ENCODE measurements at places on chromosomes 16 and 17.

DNA sequence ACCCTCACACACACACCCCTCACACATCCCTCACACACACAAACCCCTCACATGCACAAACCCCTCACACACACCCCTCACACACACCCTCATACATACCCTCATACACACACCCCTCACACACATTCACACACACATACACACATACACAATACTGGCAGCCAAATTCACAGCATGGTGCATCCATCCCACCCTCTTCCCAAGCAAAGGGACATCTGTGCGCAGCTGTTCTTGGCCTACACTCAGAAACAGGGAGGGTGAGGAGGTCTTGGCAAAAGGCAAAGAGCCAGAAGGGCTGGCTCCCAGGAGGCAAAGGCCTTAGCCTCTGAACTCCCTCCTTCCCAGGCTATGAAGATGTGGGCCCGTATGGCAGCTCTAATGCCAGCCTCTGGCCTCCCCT is 23.4 kb downstream of the C17orf67 start:
- DNase-seq, result no peak

GRCh38 chr16:2150418-2151187 is 2.2 kb downstream of the RAB26 start:
- no peak for DNase-seq

DNA sequence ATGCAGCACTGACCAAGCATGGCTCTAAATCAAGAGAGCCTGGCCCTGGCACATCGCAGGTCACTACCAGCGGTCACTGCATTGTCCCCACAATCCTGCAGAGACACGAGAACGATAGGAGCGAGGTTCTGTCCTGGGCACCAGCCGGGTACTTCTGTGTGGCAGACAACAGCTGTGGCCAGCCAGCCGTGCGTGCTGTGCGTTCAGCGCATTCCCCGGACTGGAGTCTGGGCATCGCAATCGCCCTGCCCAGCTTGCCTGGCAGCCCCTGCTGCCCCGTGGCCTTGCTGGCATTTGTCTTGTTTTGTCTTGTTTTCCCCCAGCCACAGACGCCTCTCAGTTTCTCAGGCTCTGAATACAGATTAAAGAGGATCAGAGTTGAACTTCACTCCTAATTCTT is 33.9 kb downstream of the COTL1 start:
- no peak for DNase-seq

DNA sequence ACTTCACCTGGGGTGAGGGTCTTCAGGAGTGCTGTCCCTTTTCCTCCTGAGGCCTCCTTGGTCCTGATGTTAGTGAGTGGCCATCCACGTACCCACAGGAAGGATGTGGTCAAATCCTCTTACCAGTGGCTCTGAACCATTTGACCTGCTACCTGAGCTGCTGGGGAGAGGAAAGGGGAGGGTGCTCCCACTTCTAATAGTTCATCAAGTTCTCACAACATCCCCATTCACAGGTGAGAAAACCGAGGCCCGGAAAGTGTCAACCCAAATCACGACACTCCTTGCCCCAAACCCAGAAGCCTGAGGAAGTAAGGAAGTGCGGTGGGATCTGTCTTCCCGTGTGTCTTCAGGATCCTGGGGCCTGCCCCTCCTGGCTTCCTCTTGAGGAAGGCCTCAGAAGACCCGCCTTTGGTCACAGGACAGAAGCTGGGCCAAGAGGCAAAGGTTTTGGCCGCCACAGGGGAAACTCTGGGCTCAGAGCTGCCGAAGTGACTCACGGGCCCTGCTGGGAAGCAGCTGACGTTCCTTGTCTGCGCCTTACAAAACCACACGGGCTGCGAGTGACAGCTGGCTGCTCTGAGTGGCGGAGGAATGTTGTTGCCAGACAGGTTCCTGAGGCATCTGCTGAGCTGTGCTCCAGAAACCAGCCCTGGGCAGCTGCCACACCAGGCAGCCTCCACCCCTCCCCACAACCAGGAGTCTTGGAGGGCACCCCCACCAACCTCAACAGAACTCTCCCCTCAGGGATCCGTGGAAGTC is 13.9 kb upstream of the KIFC3 start:
- no peak for DNase-seq

DNA sequence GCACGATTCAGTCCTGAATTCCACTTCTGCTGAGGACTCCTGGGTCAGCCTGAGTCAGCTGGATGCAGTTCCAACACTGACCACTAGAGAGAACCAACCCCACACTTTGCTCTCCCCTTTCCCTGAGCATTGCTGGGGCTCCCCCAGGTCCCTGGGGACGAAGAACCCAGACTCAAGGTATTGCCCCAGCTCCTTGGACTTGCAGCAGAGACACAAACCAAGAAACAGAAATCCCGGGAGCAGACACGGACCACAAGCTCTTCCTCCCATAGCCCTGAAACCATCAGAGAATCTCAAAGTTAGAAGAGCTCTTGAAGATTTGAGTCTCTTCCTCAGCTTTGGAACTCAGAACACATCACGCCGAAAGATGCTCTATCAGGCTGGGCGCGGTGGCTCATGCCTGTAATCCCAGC is 678 bp upstream of the GH1 start:
- DNase-seq, result peak; percentile 20

- DNase-seq, result peak; percentile 21
Measured at GRCh38 chr17:6713130-6713917, at the start of gene SLC13A5. Gene SLC13A5 (minus strand): TSS chr17:6713369. CDS start chr17:6713333, 36 bp downstream.

- DNase-seq, result peak; percentile 34
Measured at GRCh38 chr17:48505788-48506187, 25.0 kb downstream of the HOXB1 start.

- peak; percentile 61 for DNase-seq
Measured at GRCh38 chr17:55285340-55286301, 20.9 kb downstream of the HLF start.

GRCh38 chr16:21167360-21167759 is 8.9 kb downstream of the LDAF1 start:
- no peak for DNase-seq

GRCh38 chr17:76548378-76549214 is 8.8 kb downstream of the PRCD start:
- DNase-seq, result no peak

- DNase-seq, result no peak
Measured at GRCh38 chr16:47142486-47142820, 1.3 kb downstream of the NETO2 start.

- no peak for DNase-seq
Measured at GRCh38 chr17:61657338-61657737, 66.3 kb upstream of the NACA2 start.

- no peak for DNase-seq
Measured at GRCh38 chr17:40153603-40154236, 13.4 kb downstream of the CASC3 start.

- DNase-seq, result no peak
Measured at GRCh38 chr17:20280851-20281250, 186.5 kb downstream of the LGALS9B start.

GRCh38 chr17:69732272-69732918 is 317.9 kb downstream of the MAP2K6 start:
- no peak for DNase-seq

DNA sequence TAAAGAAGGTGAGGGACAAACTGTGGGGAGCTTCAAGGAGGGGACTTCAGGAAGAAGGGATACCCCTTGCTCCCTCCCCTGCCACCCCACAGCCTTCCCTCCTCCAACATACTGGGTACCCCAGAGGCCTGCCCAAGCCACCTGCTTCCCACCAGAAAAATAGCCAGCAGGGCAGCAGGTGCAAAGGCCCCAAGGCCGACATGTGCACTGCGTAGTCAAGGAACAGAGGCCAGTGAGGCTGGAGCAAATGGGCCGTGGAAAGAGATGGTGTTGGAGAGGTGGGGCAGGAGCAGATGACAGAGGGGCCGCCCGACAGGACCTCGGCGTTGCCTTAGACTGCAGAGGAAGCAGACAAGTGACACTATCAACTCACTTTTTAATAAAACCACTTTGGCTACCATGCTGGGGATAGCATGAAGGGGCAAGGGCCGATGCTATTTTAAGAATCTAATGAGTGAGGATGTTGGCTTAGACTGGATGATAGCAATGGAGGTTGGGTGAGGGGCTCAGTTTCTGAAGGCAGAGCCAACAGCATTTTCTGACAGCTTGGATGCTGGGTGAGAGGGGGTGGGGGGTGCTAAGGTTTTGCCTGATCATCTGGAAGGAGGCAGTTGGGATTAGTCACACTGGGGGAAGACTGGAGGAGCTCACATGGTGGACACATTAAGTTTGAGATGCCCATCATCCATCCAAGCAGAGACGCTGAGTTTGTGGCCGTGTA is 72.8 kb upstream of the TOB1 start:
- DNase-seq, result no peak

DNA sequence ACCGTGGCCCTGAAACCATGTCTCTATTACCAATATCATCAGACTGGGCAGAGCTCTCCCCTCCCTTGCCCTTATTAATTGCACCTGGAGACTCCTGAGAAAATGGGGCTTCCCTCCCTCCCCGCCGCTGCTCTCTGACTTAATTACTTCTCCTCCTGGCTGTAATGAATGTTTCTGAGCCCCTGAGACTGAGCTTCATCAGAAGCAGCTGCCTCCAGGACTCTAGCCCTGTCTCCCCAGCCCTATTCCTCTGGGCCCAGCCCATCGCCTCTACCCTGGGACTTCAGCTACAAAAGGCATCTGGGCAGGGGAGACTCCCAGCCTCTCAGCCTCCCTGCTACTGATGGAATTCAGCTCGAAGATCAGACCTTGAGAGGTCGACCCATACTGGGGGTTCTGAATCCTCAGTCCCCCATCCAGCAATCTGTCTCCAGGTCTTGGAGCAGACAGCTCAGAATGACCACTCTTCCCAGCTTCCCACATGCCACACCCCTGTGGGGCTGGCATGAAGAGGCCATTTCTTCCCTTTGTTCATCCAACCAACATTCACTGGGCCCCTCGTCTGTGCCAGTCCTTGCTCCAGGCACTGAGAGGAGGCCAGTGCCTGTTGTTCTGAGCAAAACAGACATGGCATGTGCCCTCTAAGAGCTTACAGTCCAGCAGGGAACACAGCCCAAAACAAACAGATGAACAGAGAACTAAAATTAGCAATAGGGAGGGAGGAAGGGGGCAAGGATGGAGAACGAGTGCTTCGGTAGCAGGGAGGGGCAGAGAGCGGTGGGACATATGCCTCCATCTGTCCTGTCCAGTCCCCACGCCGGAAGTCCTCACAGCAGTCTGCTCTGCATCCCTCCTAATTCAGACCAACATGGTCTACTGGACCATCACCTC is 17.0 kb upstream of the NAGS start:
- no peak for DNase-seq

- DNase-seq, result no peak
Measured at GRCh38 chr16:82895843-82896242, 269.1 kb downstream of the CDH13 start.

DNA sequence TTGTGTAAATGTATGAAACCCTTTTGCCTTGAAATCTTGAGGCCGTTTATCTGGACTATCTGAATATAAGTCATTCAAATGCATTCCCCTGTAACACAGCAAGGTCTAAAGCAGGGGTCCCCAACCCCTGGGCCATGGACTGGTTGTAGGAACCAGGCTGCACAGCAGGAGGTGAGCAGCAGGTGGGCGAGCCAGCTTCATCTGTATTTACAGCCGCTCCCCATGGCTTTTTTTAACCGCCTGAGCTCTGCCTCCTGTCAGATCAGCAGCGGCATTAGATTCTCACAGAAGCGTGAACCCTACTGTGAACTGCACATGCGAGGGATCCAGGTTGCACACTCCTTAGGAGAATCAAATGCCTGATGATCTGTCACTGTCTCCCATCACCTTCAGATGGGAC is 24.1 kb downstream of the DNAH3 start:
- no peak for DNase-seq

DNA sequence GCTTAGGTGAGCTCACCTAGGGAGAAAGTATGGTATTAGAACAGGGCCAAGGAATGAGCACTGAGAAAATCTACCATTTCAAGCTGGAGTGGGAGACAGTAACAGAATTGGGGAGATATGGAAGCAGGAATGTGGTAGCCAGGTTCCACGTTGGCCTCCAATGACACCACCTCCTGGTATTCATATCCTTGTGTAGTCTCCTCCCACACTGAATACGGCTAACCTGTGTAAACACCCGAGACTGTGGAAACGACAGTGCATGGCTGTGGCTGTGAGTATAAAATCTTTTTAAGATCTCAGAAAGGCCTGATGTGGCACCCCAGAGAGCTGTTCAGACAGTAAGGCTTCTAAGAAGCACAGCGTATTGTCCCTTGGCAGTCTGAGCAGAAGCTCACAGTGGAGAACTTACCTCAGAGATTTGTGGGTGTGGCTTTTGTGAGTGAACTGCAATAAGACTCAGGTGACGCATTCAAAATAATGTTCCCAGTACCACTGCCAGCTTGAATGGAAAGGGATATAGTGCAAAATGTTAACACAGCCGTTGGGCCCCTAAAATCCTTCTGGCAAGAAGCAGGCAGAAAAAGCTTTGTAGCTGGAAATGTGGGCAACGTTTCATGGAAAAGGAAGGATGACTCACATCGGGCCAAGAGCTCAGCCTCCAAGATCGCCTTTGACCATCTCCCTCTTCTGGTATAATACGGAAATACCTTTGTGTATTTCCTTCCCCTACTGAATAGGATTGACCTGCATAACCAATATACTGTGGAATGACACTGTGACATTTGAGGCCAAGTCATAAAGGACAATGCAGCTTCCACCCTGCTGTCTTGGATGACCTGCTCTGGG is 14.4 kb downstream of the SDR42E1 start:
- no peak for DNase-seq

DNA sequence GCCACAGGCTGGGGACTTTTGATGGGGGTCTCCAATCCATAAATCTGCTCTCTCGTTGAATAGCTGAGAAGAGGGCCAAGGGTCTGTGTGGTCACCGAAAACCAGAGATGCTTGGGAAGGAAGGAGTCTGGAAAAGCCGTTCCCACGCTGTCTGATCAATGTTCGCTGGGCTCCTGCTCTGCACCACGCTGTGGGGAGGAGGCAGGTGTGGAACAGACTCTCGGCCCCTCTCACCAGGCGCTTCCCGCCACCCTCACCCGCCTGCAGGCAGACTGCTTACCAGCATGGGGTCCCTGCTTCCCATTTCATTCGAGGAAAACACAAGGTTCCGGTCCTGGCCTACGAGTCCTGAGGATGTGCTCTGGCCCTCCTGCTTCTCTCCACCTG is 702 bp upstream of the ALDH3A1 start:
- no peak for DNase-seq

- no peak for DNase-seq
Measured at GRCh38 chr16:468068-468821, 42.8 kb downstream of the RAB11FIP3 start.

GRCh38 chr17:2302778-2303203 is 794 bp downstream of the SMG6 start:
- no peak for DNase-seq

DNA sequence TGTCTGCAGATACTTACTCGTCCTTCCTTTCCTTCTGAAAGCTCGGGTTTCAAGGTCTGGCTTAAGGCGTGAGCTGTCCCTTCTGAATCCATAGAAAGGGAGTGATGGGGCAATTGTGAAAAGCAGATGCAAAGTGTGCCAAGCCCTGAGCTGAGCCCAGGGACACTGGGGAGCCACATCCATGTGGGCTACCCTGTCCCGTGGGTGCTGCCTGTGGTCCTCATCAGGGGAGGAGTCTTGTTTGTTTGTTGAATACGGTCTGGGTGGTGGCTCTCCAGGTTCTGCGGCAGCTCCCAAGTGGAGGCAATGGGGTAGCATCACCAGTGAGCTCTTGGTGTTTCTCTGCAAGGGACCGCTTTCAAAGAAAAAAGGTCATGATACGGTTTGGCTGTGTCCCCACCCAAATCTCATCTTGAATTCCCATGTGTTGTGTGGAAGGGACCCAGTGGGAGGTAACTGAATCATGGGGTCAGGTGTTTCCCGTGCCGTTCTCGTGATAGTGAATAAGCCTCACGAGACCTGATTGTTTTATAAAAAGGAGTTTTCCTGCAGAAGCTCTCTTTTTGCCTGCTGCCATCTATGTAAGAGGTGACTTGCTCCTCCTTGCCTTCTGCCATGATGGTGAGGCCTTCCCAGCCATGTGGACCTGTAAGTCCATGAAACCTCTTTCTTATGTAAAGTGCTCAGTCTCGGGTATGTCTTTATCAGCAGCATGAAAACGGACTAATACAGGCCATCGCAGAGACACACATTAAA is 1.0 kb upstream of the ALG1 start:
- DNase-seq, result no peak
